ENCODE measurements at places on chromosomes 3 and 15.

DNA sequence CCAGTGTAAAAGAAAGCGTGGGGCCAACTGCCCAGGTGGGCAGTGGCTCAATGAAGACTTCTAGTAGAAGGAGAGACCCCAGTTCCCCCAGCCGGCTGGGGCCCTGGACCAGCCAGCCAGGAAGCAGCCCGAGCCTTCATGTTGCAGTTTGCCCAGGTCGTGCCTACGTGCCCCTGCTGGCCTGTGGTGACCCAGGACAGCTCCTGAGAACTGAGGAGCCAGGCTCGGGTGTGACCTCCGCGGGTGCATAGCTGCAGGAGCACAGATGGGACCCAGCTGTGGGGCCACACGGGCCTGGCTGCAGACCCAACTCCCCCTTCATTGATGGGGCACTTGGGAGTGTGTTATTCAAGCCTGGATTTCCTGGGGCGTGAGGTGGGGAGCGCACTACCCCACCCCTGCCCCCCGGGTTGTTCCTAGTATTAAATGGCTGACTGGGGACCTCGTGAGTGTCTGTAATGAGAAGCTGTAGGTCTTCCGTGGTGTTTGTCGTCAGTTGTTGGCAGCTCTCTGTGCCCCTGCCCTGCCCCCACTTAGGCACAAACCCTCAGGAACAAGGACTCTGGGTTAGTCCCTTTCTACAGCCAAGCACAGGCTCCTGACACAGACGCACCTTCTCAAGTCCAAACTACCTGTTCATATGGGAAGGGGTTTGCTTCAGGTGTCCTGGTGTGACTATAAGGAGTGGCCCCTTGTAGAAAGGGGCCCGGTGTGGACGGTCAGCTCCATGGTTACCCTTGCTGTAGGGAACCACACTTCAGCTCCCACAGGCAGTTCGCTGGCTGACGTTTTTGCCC is 39.1 kb downstream of the IDH2 start:
- DNase-seq: no peak

GRCh38 chr3:44992555-44993470 is 16.8 kb downstream of the EXOSC7 start:
- DNase-seq: no peak

DNA sequence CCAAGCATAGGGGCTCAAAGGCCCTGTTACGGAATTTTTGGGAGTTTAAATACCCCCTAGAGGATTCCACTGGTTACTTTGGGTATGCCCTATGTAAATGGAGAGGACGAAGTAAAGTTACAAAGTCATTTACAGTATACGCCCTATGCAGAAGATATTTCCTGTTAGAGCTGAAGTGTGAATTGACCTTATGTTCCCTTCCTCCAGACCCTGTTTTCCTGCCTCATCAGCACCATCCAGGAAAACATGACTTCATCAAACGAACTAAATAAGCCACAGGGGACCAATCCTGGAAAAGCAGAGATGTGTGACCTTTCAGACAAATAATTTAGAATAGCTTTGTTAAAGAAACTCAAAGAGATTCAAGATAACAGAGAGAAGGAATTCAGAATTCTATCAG is 177.4 kb downstream of the SQOR start:
- DNase-seq: no peak

- no peak for DNase-seq
Observed at GRCh38 chr15:77371850-77372563, 47.9 kb downstream of the PEAK1 start.

GRCh38 chr3:47964740-47965139 is 51.5 kb downstream of the MAP4 start:
- no peak for DNase-seq

GRCh38 chr3:128412180-128413002 is 54.3 kb downstream of the DNAJB8 start:
- DNase-seq: no peak

- DNase-seq: no peak
Observed at GRCh38 chr3:96027718-96028117, 786.7 kb upstream of the EPHA6 start.

Data from stimulated activated CD4-positive, alpha-beta T cell treated with anti-CD3 and anti-CD28 coated beads, Interleukin-15, amount 100 ng/mL, for 1 hour (primary cell).